ENCODE measurements at places on chromosomes 12 and 14.

DNA sequence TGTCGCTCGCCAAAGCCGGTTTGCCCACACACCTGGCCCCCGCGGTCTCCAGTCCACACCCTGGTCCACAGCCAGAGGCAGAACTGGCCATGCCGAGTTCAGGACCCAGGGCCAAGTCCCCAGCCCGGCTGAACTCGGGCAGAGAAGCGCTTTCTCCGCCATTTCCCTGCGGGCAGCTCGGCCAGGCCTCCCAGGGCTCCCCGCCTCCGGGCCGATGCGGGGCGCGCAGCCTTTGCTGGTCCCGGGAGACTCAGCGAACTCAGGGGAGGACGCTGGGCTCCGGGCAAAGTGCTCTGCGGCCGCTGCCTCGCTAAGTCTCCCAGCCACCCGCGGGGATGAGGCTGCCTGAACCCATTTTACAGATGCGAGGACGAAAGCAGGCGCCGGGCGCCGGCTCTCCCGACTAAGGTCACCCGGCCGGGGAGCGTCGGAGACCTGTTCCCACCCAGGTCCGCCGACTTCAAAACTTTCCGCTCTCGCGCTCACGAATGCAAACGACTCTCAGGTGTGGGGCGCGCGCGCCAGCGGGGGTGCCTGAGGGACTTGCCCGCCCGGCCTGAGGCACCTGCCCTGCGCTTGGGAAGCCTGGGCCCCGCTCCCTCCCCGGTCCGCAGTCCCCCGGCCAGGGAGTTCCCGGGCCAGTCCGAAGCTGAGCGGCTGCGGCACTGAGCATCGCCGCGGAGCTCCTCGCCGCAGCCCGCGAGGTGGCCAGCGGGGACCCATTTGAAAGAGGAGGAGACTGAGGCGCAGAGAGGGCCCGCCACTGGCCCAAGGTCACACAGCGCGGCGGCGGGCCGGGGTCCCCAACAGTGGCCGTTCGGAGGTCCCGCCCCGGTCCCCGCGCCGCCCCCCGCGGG is 627 bp downstream of the TESC start:
- no peak for DNase-seq

GRCh38 chr12:87943023-87943422 is 86.2 kb downstream of the C12orf50 start:
- DNase-seq = no peak

DNA sequence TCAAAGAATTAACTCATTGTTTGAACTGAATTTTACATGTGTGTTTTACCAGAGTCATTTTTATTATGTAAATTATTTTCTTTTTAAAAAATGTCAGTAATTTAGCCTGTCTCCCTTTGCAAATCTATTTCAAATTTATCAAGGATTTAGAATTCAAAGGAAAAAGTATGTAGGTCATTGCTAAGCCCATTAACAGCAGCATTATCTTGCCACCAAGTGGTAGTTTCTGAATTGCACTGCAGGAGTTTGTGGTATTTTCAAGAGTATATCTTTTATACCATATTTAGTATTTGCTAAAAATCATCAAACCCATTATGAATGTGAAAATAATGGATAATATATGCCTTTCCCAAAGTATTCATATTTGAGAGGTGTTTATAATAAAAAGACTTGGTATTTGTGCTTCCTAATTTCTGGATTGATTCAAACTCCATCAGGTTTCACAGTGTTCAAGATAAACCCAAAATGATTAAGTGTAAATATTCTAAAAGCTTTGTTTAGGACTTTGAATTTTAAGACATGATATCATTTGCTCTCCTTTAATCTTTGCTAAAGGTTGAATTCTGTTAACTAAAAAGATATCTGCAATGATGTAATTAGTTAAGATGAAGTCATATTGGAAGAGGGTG is 711.4 kb downstream of the FSCB start:
- DNase-seq = no peak

DNA sequence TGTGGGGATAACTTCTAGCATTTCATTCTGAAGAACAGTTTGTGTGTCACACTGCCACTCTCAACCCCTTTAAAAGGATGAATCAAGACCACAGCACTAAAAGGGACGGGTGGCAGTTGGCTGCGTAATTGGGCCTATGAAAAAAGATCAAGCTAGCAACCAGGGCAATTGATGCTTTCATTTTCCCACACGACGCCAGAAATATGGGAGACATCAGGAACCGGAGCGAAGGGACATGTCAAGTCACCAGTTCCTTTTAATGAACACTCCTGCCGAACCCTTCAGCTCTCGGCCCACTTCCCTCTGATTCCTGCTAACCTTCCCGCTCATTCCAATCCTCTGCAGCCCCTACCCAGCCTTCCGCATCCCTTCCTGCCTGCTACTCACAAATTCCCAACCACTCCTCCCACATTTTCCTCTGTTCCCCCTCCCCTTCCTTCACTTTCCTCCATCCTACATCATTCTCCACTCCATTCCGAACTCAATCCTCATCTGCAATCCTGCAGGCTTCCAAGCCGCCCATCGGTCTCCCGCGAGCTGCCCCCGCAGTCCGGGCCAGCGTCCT is 753 bp downstream of the CSRNP2 start:
- peak; percentile 41 for DNase-seq

DNA sequence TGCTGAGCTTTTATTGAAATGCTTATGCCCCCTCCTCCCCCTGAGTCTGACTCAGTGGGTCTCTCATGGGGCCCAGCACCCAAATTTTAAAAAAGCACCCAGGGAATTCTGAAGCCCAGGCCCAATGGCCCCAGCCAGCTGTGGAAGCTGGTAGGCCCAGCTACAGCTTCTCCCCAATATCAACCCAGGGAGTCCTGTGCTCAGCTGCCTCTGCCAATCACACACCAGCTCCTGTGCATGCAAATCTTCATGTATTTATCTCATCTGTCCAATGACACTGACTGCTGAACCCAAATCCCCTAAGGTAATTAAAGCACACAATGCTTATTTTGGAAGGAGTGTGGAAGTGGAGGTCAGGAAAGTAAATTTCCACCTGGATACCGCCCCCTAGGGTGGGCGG is 76.3 kb downstream of the CCDC88C start:
- DNase-seq = no peak

GRCh38 chr12:21627924-21628323 is 23.3 kb upstream of the GYS2 start:
- DNase-seq = no peak

GRCh38 chr12:115801871-115802270 is 475.6 kb downstream of the MED13L start:
- no peak for DNase-seq

GRCh38 chr12:112868459-112869041 is 38.2 kb upstream of the OAS1 start:
- DNase-seq = no peak

DNA sequence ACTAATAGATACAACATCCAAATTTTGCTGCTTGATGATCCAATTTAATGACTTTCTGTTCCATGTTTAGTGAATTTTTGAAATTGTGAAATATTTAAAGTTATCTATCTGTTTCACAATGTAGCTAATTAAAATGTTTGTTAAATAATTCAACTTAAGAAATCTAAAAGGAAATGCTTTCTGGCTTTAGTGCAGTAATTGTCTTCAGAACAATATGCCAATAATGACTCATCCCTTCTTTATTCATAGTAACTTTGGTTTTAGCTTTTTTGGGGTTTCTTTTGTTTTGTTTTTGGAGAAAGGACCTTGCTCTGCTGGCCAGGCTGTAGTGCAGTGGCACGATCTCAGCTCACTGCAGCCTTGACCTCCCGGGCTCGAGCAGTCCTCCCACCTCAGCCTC is 479.2 kb upstream of the RGS6 start:
- peak; percentile 23 for DNase-seq

DNA sequence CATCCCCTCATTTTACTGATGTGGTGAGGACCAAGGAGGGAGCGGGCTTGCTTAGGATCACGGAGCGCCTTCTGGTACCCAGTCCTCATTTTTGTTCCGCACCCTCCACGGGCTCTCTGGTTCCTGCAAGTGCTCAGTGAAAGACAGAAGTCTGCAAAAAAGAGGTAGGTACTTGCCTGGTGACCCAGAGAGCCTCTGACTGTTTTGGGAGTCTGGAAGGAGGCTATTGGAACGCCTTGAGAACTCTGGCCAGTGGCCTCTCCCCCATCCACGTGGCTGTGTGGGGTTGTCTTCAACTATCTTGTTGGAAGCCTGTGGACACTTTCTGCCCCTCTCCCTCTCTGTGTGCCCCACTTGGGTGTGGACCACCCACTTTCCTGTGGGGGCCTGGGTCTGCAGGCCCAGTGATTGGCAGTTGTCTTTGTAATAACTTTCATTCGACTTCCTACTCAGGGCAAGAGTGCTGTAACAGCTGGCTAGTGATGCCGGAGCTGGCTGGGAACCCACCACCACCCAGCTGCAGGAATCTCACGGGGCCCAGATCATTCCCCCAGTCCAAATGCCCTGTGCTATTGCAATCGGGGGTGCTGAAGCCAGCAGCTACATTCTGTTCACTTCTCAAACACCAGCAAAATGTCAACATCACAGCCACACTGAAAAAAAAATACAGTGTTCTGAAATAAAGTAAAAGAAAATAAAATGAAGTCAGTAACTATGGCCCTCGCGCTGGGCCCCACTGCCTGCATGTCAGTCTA is 122.8 kb downstream of the PRMT8 start:
- no peak for DNase-seq

- DNase-seq = no peak
These were observed 47.6 kb downstream of the PTPN21 start for GRCh38 chr14:88507208-88507607.

DNA sequence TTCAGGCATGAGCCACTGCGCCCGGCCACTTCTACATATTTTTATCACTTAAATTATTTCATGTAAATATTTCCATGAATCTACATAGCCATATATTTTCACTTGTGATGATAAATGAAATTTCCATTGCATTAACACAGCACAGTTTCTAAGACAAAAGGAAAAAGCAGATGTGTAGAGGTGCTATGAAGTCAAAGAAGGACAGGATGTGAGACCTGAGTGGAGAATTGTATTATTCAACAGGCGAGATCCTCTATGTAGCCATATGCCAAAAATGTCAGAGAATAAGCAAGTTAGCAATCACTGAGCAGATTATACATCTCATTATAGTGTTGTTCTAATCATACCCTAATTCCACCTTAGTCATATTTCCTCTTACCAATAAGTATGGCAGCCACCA is 38.1 kb downstream of the ATF7 start:
- no peak for DNase-seq

- DNase-seq = peak; percentile 51
These were observed 256.8 kb upstream of the DDHD1 start for GRCh38 chr14:53409969-53410368.

- DNase-seq = no peak
These were observed 111.2 kb downstream of the CHST11 start for GRCh38 chr12:104567832-104568486.

GRCh38 chr12:110733089-110733715 is 9.5 kb downstream of the PPP1CC start:
- DNase-seq = peak; percentile 60

GRCh38 chr14:70842851-70843462 is 33.6 kb upstream of the MAP3K9 start:
- DNase-seq = no peak

DNA sequence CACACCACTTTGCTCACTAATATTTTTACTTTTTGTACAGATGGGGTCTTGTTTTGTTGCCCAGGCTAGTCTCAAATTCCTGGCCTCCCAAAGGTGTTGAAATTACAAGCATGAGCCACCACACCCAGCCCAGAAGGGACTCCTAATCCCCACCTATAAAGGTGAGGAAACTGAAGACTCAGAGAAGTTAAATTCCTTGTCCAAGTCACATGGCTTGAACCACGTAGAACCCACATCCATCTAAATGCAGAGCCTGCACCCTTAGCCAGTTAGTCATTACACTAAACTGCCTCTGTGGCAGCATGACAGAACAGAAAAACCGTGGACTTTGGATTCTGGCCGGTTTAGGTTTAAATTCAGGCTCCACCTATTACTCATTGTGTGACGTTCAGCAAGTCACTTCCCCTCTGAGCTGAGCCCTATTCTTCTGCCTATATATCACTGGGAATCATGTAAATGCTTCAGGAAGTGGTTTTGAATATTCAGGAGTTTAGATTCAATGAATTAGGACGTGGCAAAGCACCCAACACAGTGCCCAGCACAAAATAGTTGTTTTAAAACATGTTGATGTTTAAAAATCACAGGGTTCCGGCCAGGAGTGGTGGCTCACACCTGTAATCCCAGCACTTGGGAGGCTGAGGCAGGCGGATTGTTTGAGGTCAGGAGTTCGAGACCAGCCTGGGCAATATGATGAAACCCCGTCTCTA is 3.0 kb upstream of the CORO1C start:
- DNase-seq = peak; percentile 96

DNA sequence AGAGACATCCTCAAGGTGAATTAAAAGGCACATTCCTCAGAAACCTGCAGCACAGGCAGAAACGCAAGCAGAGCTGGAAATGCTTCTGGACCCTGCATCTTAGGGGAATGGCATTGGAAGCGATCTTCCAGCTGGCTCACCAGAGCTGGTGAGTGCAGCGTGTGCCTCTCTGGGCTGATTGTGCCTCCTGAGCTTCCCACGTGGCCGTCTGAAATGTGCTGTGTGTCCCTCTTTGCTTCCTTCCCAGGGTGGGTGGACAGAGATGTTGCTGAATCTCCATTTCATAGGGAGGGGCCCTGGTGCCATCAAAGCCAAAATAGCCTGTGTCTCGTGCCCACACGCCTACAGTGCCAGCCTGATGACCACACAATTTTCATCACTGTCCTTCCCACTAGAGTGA is 34.3 kb upstream of the TMEM132D start:
- no peak for DNase-seq

GRCh38 chr12:78865516-78865915 is 942 bp downstream of the SYT1 start:
- no peak for DNase-seq

DNA sequence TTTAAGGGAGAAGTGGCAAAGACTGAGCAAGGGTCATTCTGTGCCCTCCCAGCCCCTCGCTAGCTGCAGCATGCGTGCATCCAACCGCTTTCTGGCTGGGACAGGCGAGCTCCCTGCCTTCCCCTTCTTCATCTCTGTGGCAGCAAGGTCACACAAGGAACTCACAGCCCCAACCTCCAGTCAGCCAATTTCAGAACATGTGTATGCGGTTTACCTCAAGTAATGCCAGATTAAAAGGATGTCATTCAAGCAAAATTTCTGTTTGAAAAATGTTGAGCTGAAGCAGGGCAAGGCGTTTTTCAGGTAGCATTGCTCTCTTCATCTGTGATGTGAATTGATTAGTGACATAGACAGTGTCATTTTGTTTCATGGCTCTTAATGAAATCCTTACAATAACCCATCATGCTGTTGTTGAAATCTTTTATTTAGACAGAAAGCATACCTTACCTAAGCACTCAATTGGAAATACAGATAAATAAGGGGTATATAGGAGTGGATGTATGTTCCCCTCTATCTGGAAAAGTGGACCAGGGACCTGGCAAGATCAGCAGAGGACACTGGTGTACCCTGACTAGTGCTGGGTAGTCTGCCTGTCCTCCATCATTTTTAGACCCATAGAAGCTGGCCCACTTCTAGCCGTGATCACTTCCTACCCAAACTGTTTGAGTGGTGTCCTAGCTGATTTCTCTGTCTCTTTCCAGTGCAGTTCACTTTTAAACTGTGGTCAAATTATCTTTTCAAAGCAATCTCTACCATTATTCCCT is 82.8 kb upstream of the NEDD1 start:
- DNase-seq = no peak

DNA sequence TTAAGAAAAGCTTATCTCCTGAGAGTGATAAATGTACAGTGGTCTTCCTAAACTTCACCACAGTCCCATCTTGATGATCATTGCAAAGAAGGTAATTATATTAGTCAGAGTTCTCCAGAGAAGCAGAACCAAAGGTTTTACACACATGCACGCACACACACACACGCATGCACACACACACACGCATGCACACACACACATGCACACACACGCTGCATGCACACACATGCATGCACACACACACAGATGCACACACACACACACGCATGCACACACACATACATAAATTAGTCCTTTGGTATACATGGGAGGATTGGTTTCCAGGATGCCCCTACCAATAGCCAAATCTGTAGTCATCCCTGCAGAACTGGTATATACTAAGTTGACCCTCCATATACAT is 580 bp downstream of the OR4E2 start:
- DNase-seq = no peak

Data from fibroblast of skin of right quadriceps (primary cell).